ENCODE measurements at places on chromosomes 1 and 21.

- DNase-seq: peak; percentile 12
Measured at GRCh38 chr1:163071405-163072255, 2.5 kb downstream of the RGS4 start.

GRCh38 chr1:234550341-234551031 lies 59.5 kb downstream of the IRF2BP2 start:
- DNase-seq: no peak

- DNase-seq: no peak
Measured at GRCh38 chr1:15427280-15427666, 11.0 kb upstream of the CTRC start.

DNA sequence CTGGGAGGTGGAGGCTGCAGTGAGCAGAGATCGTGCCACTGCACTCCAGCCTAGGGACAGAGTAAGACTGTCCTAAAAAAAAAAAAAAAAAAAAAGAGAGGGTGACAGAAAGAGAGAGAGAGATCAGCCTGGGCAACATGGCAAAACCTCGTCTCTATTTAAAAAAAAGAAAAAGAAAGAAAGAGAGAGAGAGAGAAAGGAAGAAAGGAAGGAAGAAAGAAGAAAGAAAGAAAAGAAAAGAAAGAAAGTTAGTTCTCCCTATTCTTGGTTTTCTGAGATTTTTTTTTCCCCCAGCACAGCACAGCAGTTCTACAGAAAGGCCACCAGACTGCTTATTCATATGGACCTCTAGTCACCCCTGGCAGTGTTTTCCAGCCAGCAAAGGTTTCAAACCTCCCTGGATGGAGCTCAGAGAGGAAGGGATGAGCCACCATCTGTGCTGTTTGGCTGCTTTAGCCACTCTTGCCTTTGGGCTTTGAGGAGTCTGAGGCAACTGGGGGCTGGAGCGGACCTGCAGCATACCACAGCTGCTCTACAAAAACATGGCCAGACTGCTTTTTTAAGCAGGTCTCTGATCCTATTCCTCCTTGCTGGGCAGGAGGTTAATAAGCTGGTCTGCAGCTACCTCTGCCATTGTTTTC lies 10.6 kb downstream of the S100A6 start:
- no peak for DNase-seq

GRCh38 chr1:26022404-26022779 lies 817 bp downstream of the EXTL1 start:
- no peak for DNase-seq

GRCh38 chr1:97500760-97501159 lies 420.1 kb downstream of the DPYD start:
- DNase-seq: no peak

- DNase-seq: no peak
Measured at GRCh38 chr1:238252033-238252802, 361.5 kb upstream of the ZP4 start.
